T follicular helper cell (primary cell): ENCODE measurements at places on chromosomes 16 and 17.

GRCh38 chr17:2837147-2837561, 40.9 kb downstream of the RAP1GAP2 start:
- peak; percentile 34 for DNase-seq

- no peak for DNase-seq
These were observed 13.6 kb upstream of the TERF2 start for GRCh38 chr16:69399361-69399760.

GRCh38 chr17:72236980-72237633, 116.3 kb downstream of the SOX9 start:
- DNase-seq, result no peak

GRCh38 chr16:46836534-46837530, 5.9 kb upstream of the C16orf87 start:
- DNase-seq, result no peak
